ENCODE measurements at places on chromosomes 13 and 19.

DNA sequence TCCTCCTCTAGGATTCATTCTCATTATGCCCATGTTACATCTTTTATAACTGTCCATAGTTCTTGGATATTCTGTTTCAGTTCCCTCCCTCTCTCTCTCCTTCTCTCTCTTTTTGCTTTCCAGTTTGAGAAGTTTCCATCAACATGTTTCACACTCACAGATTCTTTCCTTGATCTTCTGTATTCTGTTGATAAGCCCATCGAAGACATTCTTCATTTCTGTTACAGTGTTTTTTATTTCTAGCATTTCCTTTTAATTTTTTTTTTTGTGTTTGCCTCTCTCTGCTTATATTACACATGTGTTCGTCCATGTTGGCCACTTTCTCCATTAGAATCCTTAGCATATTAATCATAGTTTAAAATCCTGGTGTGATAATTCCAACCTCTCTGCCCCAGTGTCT, 68.3 kb downstream of the WTIP start:
- no peak for DNase-seq

- peak; percentile 98 for DNase-seq
Observed at GRCh38 chr19:42325308-42325895, at the start of gene MEGF8. Gene MEGF8, plus strand, starts transcription at chr19:42325635. Its CDS starts 609 bp downstream, at chr19:42326244.

DNA sequence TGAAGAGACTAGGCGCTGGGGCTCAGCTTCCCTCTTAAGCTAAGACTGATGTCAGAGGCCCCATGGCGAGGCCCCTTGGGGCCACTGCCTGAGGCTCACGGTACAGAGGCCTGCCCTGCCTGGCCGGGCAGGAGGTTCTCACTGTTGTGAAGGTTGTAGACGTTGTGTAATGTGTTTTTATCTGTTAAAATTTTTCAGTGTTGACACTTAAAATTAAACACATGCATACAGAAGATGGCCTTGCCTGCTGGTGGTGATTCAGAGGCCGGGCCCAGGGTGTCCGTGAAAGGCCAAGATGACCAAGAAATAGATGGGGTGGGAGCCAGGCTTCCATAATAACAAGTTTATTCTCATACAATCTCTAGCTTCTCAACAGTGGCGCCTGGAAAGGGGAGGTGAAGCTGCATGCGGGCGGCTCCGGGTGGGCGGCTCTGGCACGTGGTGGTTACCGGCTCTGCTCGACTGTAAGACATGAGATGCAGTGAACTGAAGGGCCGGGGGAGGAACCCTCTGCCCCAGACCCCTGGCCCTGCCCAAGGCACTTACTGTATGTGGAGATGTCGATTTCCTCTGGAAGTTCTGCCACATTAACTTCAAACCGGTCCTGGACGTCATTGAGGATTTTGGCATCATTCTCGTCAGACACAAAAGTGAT, 10.5 kb downstream of the DDX39A start:
- DNase-seq: no peak

DNA sequence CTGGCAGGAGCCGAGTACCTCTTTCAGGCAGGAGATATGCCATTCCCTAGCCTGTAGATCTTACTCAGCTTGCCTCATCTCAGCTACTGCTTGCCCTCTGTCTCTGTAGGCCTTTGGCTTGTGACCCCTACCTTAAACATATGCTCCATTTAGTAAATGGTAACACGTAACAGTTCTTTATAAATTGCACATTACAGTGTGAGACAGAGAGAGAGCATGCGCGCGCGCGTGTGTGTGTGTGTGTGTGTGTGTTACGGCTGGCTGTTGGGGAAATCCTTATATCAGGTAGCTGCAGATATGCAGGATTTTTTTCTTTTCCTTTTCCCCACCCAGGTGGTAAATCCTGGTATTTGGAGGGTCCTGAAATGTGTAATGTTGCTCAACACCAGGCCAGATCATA, 4.2 kb downstream of the SPINT2 start:
- no peak for DNase-seq

- peak; percentile 84 for DNase-seq
Observed at GRCh38 chr13:113448885-113449692, 4.2 kb downstream of the ADPRHL1 start.

- DNase-seq: no peak
Observed at GRCh38 chr19:8850488-8850887, 18.3 kb downstream of the MBD3L1 start.

DNA sequence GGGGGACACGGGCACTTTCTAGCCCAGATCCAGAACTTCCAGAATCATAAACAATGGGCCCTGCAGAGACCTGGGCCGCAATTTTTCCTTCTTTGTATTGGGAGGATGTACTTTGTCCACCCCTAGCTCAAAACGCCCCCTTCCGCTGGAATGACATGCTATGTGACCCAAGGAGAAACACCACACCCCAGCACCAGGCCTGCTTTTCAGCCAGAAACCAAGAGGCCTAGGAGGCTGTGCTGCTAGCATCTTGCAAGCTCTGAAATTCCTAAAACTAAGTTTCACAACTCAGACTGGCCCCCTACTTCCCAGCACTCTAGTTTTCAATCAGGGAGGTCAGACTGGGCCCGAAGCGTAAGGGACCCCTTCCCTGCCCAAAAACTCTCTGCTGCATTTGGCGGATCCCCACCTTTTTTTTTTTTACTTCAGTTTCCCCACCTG, 538 bp downstream of the LSM4 start:
- DNase-seq: peak; percentile 60

GRCh38 chr13:29429286-29429900, 166.1 kb downstream of the SLC7A1 start:
- DNase-seq: no peak

DNA sequence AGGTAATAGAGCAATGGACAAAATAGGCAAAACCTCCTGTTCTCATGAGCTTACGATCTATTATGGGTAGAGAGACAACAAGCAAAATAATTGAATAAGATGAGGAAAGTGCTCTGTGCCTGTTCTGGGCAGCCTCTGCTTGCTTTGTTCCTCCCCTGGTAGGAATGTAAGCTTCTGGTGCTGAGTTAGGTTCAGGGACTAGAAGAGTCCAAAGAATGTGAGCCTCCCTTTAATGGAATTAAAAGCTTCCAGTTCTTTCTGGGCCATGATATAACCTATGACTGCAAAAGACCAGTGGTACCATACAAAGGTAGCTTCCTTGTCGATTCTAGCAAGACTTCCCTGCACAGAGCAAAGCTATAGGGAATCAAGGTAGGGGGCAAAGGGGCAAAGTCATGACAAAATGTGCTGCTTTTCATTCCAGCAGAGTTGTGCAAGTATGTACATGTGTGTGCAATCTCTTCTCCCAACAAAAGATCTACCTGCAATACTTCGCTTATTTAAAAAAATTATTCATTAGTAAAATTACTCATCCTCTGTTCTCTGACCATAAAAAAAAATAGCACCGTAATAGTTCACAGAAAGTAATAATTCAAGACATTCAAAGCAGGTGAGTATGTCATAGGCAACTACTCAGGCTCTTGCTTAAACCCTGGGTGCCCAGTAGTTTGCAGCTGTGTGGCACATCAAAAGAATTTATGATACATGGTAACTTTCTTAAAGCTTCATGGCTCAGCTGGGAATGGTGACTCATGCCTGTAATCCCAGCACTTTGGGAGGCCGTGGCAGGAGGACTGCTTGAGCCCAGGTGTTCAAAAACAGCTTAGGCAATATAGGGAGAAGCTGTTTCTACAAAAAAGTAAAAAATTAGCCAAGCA, 21.4 kb downstream of the ACOD1 start:
- no peak for DNase-seq

- DNase-seq: no peak
Observed at GRCh38 chr19:47176627-47177090, 46.0 kb downstream of the SAE1 start.

DNA sequence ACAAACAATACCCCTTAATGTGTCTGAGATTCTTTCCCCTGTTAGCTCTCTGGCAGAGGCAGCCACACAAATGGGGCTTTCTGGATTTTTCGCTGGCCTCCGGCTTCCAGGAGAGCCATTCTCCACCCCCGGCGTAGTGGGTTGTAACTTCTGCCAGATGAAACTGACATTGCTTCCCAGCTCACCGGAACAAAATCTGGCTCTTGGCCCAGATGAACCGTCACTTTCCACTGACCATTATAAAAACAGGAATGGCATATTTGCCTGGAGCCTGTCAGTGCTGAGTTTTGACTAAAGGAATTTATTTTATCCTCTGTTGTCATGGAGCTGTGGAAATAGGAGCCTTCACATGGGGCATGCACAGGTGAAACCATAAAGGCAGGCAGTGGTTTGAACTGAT, 120.6 kb upstream of the GPR12 start:
- no peak for DNase-seq

DNA sequence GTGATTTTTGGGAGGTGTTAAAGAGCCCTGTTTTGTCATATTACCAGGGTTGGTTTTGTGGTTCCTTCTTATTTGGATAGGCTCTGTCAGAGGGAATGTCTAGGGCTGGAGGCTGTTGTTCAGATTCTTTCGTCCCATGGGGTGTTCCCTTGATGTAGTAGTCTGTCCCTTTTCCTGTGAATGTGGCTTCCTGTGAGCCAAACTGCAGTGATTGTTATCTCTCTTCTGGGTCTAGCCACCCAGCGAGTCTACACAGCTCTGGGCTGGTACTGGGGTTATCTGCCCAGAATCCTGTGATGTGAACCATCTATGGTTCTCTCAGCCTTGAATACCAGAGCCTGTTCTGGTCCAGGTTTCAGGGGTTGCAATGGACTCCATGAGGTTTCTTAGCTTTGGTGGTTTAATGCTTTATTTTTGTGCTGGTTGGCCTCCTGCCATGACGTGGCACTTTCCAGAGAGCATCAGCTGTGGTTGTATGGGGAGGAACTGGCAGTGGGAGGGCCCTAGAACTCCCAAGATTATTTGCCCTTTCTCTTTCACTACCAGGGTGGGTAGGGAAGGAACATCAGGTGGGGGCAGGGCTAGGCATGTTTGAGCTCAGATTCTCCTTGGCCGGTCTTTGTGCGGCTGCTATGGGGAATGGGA, 78.8 kb downstream of the SPRY2 start:
- DNase-seq: no peak

DNA sequence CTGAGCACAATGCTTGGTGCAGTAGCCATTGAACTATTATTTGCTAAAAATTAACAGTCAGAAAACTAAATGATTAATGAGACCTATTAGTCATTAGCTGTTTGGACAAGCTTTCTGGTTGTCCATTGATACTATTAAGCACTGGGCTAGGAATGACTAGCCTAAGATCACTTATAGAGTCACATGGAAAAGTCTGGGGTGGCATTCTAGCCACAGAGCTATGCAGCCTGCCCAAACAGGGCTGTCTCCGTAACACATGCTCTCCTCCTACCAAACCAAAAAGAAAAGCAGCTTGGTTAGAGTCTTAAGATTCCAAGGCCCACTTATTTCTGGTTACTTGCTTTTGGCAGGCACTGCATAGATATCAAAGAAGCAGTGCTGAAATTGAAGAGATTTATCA, 193.5 kb upstream of the NBEA start:
- DNase-seq: no peak

- no peak for DNase-seq
Observed at GRCh38 chr13:59801107-59801880, 362.4 kb downstream of the DIAPH3 start.

- DNase-seq: no peak
Observed at GRCh38 chr19:34975056-34975455, 11.0 kb upstream of the ZNF792 start.

DNA sequence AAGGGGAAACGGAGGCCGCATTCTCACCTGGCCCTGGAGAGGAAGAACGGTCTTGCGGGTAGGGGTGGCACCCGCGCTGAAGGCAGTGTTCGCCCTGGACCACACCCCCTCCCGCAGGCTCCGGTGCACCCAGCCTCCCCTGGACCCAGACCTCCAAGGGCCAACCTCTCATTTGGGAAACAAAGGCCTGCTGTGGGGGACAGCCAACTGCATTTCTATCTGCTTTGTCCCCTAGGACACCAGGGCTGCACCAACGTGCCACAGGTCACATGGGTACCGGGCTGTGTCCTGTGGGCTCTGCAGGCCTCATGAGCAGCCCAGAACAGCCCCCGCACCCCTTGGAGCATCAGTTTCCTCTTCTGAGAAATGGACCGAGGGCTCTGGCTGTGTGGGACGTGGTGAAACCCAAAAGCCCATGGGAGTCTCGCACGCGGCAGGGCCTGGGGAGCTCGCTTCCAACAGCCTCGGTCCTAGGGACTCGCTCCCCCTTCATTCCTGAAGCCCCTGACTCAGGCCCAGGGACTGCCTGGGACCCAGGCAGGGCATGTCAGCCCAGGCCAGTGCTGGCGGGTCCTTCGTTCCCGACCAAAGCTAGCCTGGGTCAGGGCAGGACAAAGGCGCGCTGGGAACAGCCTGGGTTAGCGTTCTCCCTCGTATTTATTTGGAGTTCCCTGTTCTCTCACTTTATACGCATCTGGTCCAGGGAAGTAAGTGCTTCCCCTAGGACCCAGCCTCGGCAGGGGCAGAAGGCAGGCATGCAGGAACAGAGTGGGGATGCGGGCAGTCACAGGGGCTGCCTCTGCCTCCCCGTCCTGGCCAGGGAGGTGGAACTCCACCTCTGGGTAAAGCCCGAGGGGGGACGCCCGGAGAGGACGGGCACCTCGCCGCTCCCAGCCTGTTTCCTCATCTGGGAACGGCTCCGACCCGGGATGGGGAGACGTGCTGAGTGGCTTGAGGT, 4.6 kb downstream of the TCF3 start:
- DNase-seq: no peak

- DNase-seq: no peak
Observed at GRCh38 chr19:33832633-33833032, 36.0 kb downstream of the KCTD15 start.

- no peak for DNase-seq
Observed at GRCh38 chr13:100195568-100195967, 106.7 kb downstream of the PCCA start.

DNA sequence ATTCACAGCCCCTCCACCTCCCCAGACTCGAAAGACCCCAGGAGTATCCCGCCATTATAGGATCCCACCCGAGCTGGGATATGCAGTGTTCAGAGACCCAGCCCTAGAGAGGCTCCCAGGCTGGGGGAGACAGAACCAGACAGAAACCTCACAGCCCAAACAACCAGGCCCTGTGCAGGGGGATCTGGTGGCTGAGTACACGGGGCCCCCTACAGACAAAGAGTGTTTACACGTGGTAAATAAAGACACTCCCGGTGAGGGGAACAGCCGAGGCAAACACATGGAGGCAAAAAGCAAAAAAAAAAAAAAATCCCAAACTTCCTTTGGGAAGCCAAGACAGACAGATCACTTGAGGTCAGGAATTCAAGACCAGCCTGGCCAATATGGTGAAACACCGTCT, 25.1 kb downstream of the TINCR start:
- DNase-seq: peak; percentile 72

- DNase-seq: no peak
Observed at GRCh38 chr19:51007488-51007887, 6.1 kb upstream of the KLK8 start.

GRCh38 chr13:33057019-33057780, 41.0 kb downstream of the KL start:
- peak; percentile 37 for DNase-seq

- no peak for DNase-seq
Observed at GRCh38 chr13:107233541-107233940, 665.6 kb upstream of the ARGLU1 start.

GRCh38 chr19:8028951-8029491, 23.5 kb upstream of the CCL25 start:
- peak; percentile 46 for DNase-seq

Data from D341Med (cell line).